Hematopoietic multipotent progenitor cell (in vitro differentiated cells): ENCODE measurements at places on chromosomes 6 and 20. TPM values are rescaled to one million over a fixed set of nuclear protein-coding genes. Genes with fewer than 3 reads are reported as not detected.

OR10C1 gene
- total RNA-seq = under 0.01 TPM

SERPINB1 gene
- 324 TPM for total RNA-seq

ZSCAN26 gene
- total RNA-seq = 8.6 TPM

GGT7 gene
- total RNA-seq = 12.9 TPM

ARFGEF3 gene
- under 0.01 TPM for total RNA-seq

GRIK2 gene
- total RNA-seq = under 0.01 TPM

GGTLC1 gene
- not detected for total RNA-seq

EYS gene
- under 0.01 TPM for total RNA-seq

TCF15 gene
- total RNA-seq = 0.81 TPM

FNDC11 gene
- 1.3 TPM for total RNA-seq

TREM1 gene
- 0.54 TPM for total RNA-seq

CDC40 gene
- total RNA-seq = 15.9 TPM

NAA20 gene
- 27.5 TPM for total RNA-seq

CRIP3 gene
- 0.27 TPM for total RNA-seq

OR2H2 gene
- under 0.01 TPM for total RNA-seq

CPNE5 gene
- 0.81 TPM for total RNA-seq

VWA7 gene
- total RNA-seq = 2.4 TPM

PKHD1 gene
- under 0.01 TPM for total RNA-seq

FHL5 gene
- not detected for total RNA-seq
